ENCODE measurements at places on chromosomes 13 and 19.

GRCh38 chr13:53778937-53779336 lies 750.3 kb downstream of the OLFM4 start:
- no peak for DNase-seq

DNA sequence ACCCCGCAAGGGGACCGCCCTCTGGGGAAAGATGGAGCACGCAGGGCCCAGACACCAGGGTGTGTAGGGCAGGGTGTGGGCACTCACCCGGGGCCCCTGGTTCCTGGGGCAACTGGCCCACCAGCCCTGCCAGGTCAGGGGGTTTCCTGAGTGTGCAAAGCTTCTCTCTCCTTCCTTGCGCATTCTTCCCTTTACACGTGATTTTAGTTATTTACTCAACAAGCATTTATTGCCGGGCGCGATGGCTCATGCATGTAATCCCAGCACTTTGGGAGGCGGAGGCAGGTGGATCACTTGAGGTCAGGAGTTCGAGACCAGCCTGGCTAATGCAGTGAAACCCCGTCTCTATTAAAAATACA lies 20.4 kb downstream of the PRR36 start:
- no peak for DNase-seq

DNA sequence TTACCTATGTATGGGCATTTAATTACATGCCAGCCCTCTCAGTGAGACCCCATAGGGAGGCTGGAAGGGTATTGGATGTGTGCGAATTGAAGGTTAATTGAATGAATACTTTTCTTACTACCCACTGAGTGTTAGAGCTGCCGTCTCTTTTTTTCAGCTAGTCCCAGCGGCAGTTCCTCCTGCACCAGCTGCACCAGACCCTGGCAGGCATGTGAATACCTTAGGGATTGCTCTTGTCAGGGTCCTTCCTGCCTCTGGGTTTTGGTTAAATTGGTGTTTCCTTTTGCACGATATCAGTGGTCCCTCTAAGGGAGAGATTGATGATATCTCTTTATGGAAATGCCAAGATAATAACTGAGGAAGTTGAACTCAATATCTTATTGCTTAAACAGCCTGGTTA lies 9.8 kb upstream of the CXCL17 start:
- no peak for DNase-seq

- DNase-seq: no peak
These were observed 5.6 kb downstream of the UHRF1 start for GRCh38 chr19:4914736-4915501.

- no peak for DNase-seq
These were observed 515 bp upstream of the EFNA2 start for GRCh38 chr19:1284979-1285736.

- DNase-seq: no peak
These were observed 472.1 kb downstream of the DIAPH3 start for GRCh38 chr13:59691501-59692066.

DNA sequence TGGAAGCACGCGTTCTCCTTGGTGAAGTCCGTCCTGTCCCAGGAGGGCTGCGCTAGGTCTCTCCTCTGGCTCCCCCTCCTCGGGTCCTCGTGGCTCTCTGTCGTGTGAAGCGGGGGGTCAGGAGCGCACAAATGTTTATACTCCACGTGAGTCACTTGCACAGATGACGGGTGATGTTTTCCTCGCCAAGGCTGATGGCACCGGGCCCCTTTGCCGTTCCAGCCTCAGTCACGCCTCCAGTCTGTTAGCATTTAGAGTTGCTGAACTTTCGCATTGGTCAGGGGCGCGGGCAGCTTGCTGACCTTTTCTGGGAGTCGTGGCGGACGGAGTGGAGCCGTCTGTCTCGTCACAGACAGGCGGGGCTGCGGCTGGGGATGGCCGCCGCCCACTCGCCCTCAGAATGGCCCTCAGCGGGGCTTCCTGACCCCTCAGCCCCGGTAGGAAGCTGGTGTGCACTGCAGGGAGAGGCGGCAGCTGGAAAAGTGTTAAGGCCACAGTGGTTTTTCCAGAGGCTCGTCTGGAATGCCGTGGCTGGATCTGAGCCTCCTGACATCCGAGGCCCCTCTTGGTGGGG lies 13.7 kb downstream of the KLHL26 start:
- DNase-seq: no peak

DNA sequence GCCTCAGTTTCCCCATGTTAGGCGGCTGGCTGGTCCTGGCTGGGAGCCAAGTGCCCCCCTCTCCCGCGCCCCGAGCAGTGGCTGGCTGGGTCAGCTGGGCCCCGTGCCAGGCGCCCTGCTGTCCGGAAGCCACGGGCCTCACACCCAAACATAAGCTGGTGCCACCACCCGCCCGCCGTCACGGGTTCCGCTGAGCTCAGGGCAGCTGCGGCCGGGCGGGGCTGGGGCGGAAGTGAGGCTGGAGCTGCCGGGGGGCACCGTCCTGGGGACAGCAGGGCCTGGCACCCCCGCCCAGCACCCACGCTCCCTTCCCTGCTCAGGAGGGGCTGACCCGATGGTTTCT lies 19.3 kb downstream of the HCN2 start:
- no peak for DNase-seq

GRCh38 chr13:52916486-52916990 lies 68.1 kb upstream of the PCDH8 start:
- no peak for DNase-seq

- DNase-seq: peak; percentile 75
These were observed 59.7 kb downstream of the SPATA13 start for GRCh38 chr13:24220086-24220703.

DNA sequence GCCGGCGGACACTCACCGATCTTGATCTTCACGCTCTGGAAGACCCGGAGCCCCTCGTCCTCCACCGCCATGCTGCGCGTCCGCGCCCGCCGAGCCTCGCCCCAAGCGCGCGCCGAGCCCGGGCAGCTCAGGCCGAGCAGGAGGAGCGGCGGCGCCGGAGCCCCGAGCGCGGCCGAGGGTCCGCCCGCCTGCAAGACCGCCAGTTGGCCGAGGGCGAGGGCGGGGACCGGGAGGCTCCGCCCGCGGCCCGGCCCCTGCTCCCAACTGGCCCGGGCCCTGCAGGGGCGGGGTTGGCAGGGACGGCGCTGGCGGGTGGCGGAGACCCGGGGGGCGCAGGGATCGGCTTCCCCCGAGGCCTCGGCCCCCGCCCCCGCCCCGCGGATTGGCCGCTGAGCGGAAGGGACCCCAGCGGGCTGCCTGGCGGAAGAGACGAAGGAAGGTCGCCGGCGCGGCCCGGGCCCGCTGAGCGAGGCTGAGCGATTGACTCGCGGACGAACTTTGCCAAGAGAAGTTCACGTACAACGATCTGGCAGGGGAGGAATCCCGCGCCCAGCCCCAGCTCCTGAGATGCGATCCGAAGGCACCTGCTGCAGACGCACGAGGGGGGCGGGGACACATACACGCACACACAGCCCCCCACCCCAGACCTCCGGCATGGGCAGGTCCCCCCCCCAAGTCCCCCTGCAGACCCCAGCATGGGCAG lies at the start of gene RASA3:
Gene RASA3, minus strand, starts transcription at position 205 of the 703 bp plus-strand sequence. Its CDS starts 134 bp downstream, at position 71.
- DNase-seq: peak; percentile 79

DNA sequence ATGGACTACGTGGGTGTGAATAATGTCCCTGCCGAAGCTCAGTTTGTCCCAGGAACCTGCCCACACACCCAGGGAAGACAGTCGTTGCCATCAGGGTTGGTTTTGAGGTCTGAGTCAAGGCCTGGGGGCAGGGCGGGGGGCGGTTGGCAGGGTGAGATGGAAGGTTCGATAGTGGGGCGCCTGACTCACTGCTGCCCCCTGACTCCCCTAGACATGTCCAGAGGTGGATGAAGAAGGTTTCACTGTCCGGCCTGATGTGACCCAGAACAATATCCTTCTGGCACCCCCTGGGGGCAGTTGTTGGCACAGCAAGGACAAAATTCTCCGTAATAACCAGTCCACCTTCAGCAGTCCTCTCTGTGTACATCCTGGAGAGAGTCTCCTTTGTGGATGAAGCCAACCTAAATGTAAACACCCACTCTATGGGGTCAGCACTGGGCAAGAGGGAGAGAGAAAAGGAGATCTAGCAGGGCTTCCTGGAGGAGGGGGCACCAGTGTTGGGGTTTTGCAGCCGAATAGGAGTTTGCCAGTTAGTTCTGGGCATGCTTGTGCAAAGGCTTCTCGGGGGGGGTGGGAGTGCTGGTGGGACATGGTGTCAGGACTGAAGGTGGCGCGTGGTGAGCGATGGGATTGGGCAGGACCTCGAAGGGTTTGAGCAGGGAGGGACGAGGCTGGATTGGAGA lies 19.6 kb upstream of the B3GNT3 start:
- peak; percentile 31 for DNase-seq

- DNase-seq: no peak
These were observed 41.7 kb downstream of the SPATA13 start for GRCh38 chr13:24202215-24202614.

DNA sequence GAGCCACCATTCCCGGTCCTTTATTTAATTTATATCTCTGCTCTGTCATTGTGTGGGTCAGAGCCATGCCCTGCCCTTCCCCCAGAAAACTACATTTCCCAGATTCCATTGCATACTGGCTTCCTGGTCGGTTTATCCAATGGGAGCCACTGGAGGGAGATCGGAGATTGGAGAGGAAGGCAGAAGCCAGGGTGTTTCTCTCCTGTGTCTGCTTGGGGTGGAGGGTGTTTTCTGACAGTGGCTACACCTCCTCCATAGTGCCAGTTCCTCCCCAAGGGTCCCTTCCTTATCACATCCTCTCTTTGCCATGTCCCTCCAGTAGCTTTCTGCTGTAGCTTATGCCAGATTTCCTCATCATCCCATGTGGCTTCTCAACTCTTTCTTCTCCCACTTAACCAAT lies 19.0 kb downstream of the OLFM2 start:
- DNase-seq: peak; percentile 81

DNA sequence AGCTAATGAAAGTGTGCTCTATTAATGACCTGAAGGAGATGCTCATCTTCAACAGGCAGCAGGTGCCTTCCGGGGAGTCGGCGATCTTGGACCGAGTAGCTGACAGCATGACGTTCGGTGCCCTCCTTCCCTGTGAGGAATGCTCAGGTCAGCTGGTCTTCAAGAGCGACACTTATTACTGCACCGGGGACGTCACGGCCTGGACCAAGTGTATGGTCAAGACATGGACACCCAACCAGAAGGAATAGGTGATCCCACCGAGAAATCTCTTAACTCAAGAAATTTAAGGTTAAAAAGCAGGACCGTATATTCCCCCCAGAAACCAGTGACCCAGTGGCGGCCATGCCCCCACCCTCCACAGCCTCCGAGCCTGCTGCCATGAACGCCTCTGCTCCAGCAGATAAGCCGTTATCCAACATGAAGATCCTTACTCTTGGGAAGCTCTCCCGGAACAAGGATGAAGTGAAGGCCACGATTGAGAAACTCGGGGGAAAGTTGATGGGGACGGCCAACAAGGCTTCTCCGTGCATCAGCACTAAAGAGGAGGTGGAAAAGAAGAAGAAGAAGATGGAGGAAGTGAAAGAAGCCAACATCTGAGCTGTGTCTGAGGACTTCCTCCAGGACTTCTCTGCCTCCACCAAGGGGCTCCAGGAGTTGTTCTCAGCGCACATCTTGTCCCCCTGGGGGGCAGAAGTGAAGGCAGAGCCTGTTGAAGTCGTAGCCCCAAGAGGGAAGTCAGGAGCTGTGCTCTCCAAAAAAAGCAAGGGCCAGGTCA lies 22.8 kb upstream of the ANKRD10 start:
- no peak for DNase-seq

DNA sequence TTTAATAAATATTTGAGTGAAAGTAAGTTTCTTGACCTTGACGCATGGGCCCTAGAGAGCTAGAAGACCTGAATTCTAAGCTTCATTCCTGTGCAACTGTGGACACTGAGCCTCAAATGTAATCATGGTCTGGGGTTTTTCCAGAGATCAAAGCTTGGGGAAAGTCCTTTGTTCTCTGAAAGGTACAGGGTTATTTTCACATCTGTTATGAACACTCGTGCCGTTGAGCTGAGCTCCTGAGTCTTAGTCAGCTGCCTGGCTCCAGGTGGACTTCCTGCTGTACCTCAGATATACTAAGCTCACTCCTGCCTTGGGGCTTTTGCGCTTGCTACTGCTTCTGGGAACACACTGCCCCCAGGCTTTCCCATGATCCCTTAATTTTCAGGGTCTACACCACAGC lies 7.5 kb upstream of the ZBTB32 start:
- DNase-seq: no peak

DNA sequence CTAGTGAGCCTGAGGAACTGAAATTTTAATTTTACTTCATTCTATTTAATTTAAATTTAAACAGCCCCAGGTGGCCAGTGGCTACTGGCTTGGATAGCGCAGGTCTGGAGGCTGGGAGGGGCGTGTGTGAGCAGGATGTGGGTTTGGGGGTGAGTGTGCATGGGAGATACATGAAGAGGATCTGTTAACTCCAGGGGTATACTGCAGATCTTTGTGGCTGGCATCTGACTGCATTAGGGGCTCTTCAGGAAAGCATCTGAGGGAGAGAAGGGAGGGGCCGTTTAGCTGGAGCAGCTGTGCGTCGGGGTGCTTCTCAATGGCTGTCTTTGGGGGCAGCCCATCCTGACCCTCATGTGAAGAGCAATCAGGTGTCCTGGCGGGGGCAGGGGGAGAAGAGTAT lies 6.8 kb downstream of the SHANK1 start:
- no peak for DNase-seq

- DNase-seq: no peak
These were observed 19.9 kb downstream of the TMED1 start for GRCh38 chr19:10815969-10816644.

DNA sequence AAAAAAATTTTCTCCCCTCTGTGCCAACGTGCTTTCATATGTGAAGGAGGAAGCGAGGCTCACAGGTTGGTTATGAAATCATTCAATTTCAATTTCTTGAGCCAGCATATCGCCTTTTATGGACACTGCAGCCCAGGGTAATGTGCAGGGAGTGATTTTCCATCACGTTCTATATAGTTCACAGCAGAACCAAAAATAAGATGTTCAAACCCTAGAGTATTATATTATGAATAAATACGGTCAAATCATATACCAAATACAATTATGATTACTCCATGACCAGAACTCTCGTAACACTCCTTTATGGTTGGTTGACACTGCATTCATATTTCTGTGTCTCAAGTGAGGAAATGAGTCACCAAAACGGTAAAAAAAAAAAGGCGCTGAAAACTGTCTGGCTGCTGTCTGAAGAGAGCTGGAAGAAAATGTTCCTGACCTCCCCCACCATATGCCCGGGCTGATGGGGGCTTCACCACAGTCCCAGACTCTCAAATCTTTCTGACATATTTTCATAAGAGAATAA lies 75.8 kb upstream of the UBAC2 start:
- no peak for DNase-seq

GRCh38 chr13:70080012-70080411 lies 27.6 kb upstream of the ATXN8OS start:
- DNase-seq: no peak

- DNase-seq: no peak
These were observed 3.8 kb downstream of the MYADM start for GRCh38 chr19:53871454-53871853.
